Lung (tissue), 17 donors: ENCODE measurements at places on chromosomes 1 and 21. TPM values are rescaled to one million over a fixed set of nuclear protein-coding genes. Genes with fewer than 3 reads are reported as not detected.

DNA sequence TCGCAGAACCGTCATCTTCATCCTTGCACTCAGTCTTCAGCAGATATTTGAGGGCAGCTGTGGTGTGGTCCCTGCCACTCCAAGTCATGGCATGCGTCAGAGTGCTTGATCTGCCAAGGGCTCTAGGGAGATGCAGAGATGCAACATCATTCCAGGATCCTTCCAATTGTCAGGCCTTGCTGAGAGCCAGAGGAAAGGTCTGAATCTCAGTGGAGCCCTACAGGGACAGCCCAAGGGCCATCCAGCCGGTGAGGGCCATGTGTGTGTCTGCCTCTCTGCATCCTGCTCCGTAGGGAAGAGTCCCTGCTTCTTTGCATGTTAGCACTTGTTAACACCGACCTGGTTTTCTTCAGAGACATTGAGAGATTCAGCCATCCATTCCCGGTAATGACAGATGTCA lies 17.6 kb downstream of the MAPKAPK2 start:
- no peak for DNase-seq
- no peaks in the 10 kb centered on the region for H3K36me3 ChIP-seq
- H3K4me3 ChIP-seq, result no peak overlapping the region

- no peak overlapping the region for H3K27ac ChIP-seq
- H3K27me3 ChIP-seq, result no peaks in the 10 kb centered on the region
- H3K36me3 ChIP-seq, result no peaks in the 10 kb centered on the region
Observed at GRCh38 chr1:21523297-21523813, 14.1 kb downstream of the ALPL start.

DNA sequence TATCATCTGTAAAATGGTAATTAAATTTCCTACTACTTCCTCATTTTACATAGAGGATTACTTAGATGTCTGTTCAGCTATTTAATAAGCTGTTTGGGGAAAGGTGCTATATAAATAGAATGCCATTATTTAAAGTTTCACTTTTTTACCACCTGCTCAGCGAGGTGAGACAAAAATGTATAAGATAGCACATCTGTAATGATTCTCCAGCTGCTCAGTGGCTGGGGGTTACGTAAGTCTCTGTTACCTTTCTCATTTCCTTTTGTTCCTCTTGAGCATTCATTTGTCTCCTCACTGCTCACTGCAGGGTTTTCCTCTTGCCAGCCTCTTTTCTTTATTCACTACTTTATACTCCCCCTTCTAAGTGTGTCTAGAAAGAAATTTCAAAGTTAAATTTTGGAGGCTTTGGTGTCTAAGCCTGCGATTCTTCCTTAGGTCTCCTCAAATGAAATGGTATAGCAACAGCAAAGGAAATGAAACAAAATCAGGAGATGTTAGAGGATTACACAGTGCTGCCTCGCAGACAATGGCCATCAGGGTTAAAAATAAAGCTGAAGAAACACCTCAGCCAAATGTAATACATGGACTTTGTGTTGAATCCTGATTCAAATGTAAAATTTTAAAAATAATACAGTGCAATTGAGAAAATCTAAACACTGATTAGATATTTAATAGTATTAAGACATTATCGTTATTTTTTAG lies 6.8 kb downstream of the RGS8 start:
- no peak for DNase-seq
- no peaks in the 10 kb centered on the region for H3K4me1 ChIP-seq
- no peak overlapping the region for H3K4me3 ChIP-seq

SDCCAG8 gene
- total RNA-seq, result 96.7 TPM

DNA sequence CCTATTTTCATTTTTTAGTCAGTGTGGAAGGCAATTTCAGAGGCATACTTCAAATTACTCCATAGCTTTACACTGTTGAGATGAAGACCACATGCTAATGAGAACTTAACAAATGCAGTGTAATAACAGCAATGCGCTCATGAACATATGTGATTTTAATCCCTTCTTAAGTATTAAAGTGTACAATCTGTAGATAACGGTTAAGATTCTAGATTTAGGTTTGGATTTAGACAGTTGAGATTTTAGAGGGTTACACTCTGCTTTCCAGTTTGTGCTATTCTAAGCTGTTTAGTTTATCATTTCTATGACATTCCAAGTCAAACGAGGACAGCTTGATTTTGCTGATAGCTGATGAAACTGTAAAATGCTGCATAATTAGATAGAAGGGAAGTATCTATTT lies 257.8 kb upstream of the CHRM3 start:
- H3K27ac ChIP-seq, result no peak overlapping the region
- no peaks in the 10 kb centered on the region for H3K27me3 ChIP-seq
- H3K4me3 ChIP-seq, result no peak overlapping the region

CRNN gene
- total RNA-seq, result not detected

DNA sequence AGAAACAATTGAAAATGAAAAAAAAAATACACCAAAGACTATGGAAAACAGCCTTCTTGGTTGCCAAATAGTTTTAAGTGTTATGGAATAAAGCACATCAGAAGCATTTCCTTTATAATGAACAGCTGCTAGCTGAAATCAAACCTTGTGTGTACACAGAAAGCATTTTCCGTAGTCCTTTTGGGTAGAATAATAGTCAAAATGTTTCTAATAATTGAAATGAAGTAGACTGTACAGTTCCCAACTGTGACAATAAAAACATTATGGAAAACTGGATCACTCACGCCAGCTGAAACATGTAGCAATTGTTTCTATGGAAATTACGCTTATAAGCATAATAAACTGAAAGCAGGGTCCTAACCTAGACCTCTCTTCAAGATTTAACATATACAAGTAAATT lies 856.3 kb upstream of the B3GALT2 start:
- H3K4me3 ChIP-seq, result no peak overlapping the region
- H3K27ac ChIP-seq, result no peak overlapping the region
- H3K27me3 ChIP-seq, result no peaks in the 10 kb centered on the region
- no peaks in the 10 kb centered on the region for H3K36me3 ChIP-seq
- peak; percentile 55 for DNase-seq
- H3K4me1 ChIP-seq, result no peaks in the 10 kb centered on the region

SH3D21 gene
- 13.5 TPM for total RNA-seq

MFSD2A gene
- 149 TPM for total RNA-seq

S100A1 gene
- 1.8 TPM for total RNA-seq

ANKRD65 gene
- 30.2 TPM for total RNA-seq

DNA sequence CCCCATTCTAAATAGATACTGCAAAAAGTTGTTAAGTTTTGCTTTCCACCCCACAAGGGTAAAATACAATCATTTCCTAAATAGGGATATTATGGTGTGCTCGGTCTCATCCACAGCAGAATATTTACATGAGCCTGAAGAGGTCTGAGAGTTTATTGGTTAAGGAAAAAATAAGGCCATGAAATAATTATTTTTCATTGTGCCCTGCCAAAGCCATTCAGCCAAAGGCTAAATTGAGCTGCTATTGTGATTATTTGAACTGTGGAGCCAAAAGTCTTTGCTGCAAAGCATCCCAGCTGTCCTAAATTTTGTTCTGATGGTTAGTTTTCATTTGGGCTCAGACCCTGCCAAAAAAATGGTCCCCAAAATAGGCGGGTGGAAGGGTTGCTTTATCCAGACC lies 298.7 kb upstream of the ESRRG start:
- peak; percentile 75 for DNase-seq
- no peak overlapping the region for H3K27ac ChIP-seq
- no peaks in the 10 kb centered on the region for H3K4me1 ChIP-seq

ACKR1 gene
- 12.1 TPM for total RNA-seq

DNA sequence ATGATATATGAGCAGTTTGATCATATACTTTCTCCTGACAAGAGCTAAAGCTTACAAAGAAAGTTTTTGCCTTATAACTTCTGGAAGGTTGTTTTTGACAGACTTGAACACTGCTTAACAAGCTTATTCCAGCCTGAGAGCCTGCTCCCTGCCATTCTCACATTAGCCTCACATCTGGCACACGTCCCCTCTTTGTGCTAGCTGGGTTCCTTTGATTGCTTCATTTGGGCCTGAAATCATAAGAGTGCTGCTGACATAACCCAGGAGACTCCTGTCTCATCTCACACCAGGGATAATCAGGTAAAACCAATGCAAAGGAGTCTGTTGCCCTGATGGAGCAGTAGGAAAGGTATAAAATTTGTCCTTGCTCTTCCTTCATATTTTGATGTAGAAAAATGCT lies 1411.7 kb upstream of the B3GALT2 start:
- H3K36me3 ChIP-seq, result no peaks in the 10 kb centered on the region
- no peak overlapping the region for H3K4me3 ChIP-seq
- peaks cover 4% of the 10 kb centered on the region for H3K4me1 ChIP-seq
- no peak overlapping the region for H3K27ac ChIP-seq
- H3K27me3 ChIP-seq, result no peaks in the 10 kb centered on the region

DNA sequence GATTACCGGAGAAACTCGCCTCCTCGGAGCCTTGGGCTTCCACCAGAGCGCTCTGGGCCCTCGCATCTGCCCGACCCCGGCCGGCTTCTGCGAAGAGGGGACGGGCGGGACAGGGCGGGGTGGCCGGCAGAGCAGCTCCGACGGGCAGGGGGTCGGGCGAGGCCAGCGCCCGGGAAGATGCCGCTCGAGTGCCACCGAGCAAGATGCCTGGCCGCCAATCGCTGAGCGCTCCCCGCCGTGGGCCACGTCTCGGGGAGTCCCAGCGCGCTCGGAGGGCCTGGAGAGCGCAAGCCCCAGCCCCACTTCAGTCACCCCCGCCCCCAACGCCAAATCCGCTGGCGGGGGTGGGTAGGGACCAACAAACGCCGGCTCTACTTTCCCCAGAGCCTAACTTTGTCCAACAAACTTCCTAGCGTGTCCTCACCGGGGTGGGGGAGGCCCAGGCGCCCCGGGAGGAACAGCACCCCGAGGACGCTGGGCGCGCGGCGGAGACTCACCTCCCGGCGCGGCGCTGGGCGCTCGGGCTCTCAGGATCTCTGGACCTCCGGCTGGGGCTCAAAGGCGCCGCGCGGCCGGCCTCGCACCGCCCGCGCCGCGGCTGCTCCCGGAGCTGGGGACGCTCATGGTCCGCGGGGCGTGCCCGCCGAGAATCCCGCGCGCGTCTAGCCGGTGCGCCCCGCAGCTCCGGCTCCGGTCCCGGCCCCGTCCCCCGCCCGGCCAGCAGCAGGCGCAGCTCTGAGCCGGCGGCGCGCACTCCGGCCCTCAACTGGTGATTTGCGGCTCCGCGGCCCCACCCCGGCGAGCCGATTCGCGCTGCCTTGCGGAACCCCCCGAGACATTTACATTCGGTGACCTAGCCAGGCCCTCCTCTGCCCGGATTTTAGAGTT lies at the start of gene BCAR3:
TSS of gene BCAR3 (minus strand) at position 737 of the 888 bp plus-strand sequence. CDS start 6,907 bp downstream, outside the sequence.
- H3K27ac ChIP-seq, result peak within 1 kb of the TSS; percentile 95
- peak within 1 kb of the TSS; percentile 80 for H3K4me3 ChIP-seq
- peaks cover 4% of the 10 kb centered on the region for H3K4me1 ChIP-seq
- H3K27me3 ChIP-seq, result no peaks in the 10 kb centered on the region
- DNase-seq, result peak; percentile 70

AKT3 gene
- 39.4 TPM for total RNA-seq

KANK4 gene
- 11.4 TPM for total RNA-seq

SPRR1A gene
- not detected for total RNA-seq

- H3K27ac ChIP-seq, result no peak overlapping the region
- DNase-seq, result no peak
- H3K36me3 ChIP-seq, result no peaks in the 10 kb centered on the region
- no peak overlapping the region for H3K4me3 ChIP-seq
Observed at GRCh38 chr1:61269602-61270001, 187.2 kb downstream of the NFIA start.
